Fibroblast of skin of right biceps (primary cell): ENCODE measurements at places on chromosomes 11 and 22.

DNA sequence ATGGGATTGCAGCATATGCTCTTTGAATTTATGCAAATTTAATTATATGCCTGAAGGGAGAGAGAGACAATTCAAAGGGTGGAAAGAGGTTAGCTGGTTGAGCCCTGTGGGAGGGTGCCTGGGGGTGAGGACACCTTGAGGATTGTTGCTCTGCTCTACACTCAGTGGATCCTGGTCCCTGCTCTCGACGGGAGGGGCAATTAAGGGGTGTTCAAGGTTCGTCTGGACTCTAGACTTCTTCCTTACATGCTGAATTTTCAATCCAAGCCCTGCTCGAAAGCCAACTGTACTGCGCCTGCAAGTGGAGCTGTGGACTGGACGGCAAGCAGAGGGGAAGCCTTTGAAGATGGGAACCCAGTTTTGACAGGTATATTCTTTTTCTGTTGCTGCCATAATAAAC, 15.5 kb upstream of the OR5M11 start:
- DNase-seq, result no peak

DNA sequence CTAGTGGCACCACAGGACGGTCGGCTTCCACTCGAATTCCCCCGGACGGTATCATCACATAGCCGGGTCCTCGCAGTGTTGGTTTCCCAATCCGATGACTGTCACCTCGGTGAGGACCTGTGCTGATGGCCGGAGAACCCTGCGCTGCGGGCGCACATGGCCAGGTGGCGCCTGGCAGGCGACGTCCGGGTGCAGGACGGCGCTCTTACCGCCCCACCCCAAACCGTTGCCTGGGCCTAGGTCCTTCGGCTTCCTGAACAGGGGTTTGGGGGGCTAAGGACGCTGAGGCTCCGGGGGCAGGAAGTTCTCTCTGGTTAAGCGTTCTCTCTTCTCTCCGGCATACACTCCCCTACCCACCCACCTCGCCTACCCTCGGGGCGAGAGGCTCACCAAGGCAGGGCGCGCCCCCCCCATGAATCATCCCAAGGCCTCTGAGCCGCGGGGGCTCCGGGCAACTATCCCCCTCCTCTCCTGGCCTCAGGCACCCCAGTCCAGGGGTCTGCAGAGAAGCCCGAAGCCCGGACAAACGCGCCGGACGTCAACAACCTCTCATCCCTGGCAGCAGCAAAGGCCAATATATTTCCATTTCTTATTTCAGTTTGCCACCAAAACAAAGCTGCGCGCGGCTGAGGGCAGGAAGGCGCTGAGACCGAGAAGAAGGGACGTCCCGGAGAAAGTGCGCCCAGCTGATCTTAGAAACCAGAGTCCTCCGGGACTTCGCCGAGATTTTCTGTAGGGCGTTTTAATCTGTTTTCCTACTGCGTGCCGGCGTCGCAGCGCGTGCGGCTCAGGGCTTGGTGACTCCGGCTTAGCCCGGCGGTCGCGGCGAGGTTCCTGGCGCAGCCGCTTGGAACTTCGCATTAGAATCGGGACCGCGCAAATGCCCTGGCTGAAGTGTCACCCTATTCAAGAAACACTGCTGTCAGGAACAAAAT, 5.6 kb downstream of the ALX4 start:
- no peak for DNase-seq

- DNase-seq, result no peak
Observed at GRCh38 chr11:69393865-69394233, 87.6 kb upstream of the LINC01488 start.

- peak; percentile 26 for DNase-seq
Observed at GRCh38 chr11:94544646-94545263, 1.0 kb downstream of the FUT4 start.

DNA sequence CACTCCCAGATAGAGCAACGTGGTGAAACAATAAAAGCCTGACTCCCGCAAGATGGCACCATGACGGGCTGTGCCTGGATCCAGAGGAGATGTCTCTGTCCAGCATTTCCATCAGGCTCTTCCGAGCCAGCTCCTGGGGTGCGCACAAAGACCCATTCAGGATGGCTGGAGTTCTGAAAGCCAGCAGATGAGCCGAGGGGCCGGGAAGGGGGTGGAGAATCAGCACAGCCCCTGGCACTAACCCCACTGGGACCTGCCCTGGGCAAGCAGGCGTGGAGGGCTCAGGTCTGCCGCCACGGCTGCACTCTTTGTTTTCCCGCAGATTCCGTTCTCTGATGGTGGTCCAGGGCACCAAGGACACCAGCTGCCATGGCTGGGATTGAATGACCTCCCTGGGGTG, 97.2 kb upstream of the BLID start:
- DNase-seq, result no peak

- DNase-seq, result peak; percentile 9
Observed at GRCh38 chr11:78737891-78738290, 163.2 kb upstream of the NARS2 start.
